Stimulated activated CD8-positive, alpha-beta memory T cell treated with anti-CD3 and anti-CD28 coated beads, Interleukin-15, amount 100 ng/mL, for 4 hours (primary cell): ENCODE measurements at places on chromosomes 6 and 20.

DNA sequence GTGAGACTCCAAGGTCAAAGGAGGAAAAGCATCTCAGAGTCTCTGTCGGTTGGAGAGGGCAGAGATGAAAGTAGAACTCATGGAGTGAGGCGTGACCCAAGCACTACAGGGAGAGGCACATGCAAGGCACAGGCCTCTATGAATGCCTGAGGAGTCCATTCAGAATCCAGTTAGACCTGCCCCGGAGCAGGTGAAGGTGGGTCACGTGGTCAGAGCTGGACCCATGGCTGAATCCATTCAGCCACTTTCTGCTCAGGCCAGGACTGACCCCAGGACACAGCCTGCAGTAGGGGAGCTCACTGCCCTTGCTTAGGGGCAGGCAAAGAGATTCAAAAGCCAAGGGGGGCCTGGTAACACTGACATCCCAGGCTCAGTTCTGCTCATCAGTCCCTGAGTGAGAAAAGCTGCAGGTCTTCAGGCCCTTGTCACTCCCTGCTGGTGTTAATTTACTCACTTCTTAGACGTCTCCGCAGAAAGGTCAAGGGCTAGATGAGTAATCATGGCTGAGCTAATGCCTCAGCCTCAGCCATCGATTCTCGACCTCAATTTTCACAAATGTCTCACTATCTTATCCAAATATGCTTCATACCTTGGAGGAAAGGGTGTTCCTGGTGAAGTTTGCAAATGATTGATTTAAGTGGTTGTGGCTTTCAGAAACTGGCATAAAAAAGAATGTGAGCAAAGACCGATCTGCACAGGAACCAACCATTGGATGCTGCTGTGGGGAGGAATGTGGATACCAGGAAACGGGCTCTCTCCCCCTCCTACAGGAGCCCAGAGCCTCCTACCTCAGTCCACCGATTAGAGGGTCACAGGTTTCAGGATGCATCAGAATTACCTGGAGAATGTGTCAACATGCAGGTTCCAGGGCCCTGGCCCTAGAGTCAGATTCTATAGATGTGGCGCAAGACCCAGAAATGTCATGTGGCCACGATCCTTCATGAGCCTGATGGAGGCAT lies 584.4 kb downstream of the PTPRT start:
- no peak for DNase-seq

DNA sequence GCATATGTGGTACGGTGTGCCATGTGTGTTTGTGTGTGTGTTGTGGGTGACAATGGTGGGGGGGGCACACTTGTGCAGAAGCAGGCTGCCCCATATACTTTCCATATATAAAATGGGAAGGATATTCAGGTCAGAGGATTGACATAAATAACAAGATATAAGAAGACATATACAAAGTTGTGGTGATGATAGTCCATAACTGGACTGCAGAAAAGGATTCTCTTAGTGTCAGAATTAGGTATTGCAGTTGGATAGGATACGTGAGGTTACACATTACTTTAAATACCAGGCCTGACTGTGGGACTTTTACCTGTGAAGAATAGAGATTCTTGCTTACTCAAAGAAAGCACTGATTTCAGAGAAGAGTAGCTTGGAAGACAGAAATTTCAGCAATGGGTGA lies 1260.3 kb downstream of the EPHA7 start:
- no peak for DNase-seq

DNA sequence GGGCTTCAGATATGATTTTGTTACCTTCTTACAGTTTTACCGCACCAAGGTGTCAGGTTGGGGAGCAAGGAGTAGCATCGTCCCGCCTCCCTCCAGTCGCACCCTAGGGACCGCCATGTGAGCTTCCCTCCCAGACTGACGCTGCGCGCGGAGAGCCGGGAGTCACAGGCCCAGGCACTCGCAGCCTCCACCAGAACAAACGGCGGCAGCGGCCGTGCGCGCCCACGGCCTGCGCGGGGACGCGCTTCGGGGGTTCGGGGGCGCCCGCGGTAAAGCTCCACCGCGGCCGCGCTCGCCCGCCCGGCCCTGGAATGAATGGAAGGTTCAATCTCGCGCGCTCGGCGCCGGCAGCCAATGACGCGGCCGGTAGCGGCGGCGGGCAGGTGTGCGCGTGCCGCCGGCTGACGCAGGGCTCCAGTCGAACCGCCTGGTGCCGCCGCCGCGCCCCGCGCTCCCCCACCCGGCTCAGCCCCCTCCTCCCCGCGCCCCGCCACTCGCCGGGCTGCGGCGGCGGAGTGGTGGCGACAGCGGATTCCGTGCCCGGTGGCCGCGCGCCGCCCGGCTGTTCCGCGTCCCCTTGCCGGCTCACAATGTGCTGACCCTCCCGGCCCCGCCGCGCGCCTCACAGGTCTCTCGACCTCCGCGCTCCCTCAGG lies 16.5 kb upstream of the LIN28B start:
- DNase-seq: no peak

DNA sequence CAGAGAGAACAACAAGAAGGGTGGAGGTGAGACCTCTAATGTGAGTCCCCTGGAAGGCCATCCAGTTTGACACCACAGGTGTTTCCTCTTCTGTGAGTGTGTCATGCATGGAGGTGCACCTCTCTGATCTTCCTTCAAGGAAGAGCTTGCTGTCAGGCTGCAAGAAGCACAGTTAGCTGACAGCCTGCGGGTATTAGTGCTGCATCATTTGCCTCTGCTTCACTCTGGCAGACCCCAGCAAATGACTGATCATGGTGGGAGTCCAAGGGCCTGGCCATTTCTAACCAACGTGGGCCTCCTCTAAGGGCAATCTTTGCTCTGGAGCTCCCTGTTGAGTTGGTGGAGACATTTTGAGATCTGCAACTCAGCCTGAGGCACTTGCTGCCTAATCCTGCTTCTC lies 206.3 kb downstream of the EPHA7 start:
- DNase-seq: no peak

GRCh38 chr20:10861619-10862018 lies 187.8 kb upstream of the JAG1 start:
- no peak for DNase-seq

DNA sequence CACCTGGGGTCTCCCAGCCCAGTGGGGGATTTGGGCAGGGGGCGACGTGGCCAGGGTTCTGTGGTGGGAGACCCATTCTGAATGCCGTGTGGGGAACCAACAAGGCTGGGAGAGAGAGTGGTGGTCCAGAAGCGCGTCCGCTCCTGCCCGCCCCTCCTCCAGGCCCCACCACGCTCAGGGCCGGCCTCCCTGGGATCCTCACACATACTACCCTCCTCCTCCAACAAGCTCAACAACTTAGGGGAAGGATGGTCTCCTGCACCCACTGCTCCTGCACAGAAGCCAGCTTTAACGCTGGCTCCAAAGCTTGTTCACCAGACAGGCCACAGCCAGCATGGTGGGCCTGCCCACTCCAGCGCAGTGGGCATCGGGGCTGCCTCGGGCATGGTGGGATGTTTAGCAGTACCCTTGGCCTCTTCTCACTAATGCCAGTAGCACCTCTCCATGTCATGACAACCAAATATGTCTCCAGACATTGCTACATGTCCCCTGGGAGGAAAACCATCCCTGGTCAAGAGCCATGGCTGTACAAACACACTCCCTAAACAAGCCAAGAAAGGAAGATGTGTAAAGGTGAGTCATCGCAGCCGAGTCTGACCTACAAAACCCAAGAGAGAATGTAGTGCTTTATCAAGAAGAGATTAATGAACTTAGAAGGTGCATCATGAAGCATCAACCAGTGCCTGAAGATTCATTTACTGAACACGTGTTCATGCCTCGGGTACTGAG lies 75.7 kb downstream of the BMP7 start:
- no peak for DNase-seq

DNA sequence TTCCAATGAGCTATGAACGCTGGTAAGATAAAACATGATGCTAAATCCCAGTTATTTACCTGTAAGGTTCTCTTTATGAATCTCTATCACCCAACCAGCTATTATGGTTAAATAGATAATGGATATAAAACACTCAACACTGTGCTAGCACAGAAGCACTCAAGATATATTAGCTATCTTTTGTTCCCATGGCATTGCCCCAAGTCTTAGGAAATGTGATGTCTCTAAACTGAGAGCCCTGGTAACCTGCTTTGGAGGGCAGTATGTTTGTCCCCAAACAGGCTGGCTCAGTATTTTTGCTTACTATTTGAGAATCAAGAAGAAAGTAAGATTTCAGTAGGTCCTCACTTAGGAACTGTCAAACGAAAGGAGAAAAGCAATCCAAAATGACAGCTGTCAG lies 90.5 kb downstream of the BTBD9 start:
- no peak for DNase-seq

DNA sequence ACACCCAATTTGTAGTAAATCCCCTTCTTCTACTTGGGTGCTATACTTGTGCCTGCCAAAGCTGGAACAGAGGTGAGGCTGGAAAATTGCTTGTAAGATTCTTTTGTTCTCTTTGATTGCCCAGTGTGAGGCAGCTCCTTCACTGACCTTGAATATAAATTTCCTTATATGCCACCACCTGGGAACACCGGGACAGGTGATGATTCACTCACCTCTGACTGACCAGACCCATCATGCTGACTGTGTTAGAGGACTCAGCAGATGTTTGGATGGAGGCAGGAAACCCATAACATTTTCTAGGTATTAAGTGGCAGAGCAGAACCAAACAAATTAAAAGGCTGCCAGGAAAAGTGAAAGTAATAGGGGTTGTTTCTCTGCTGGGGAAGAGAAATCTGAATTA lies 120.9 kb downstream of the GRM1 start:
- DNase-seq: no peak

DNA sequence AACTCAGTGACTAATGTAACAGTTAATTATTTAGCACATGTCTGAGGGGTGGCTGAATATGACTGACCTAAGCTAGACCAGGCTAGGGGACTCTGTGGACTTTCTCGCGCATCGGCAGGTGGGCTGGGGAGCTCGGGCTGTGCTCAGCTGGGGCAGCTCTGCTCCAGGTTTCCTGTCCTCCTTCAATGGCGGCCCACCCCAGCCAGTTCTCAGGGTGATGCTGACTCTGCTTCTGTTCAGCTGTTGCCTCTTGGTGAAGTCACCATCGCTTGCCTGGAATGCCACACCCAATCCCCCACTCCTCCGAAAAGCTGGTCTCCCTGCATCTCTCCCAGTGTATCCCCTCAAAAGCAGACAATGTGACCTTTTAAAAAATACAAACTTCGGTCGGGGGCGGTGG lies 20.0 kb downstream of the PPP1R3G start:
- no peak for DNase-seq

GRCh38 chr6:157760589-157761330 lies 62.3 kb upstream of the SNX9 start:
- no peak for DNase-seq

DNA sequence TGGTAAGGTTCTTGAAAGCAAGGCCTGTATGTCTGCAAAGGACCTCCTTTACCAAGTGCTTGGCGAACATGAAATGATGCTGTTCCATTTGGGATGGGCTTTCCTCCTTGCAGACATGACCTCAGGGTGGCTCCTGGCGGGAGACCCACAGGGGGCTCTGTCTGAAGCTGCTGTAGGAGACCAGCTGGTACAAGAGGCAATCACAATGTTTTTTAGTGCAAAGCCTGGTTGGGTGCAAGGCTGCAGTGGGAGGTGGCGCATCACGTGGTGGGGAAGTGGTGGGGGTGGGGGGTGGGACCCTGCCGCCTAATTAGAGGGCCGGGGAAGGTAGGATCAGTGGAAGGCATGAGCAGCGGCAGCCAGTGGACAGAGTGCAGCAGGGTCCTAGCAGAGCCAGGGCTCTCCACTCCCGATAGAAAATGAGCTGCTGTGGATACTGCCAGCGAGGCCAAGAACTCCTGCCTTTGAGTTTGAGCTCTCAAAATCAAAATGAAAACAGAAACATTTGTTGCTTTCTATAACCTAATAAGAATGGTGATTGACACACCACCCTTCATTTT lies 9.1 kb upstream of the ARMC2 start:
- DNase-seq: no peak

GRCh38 chr20:5489601-5490000 lies 172.8 kb upstream of the PROKR2 start:
- no peak for DNase-seq

DNA sequence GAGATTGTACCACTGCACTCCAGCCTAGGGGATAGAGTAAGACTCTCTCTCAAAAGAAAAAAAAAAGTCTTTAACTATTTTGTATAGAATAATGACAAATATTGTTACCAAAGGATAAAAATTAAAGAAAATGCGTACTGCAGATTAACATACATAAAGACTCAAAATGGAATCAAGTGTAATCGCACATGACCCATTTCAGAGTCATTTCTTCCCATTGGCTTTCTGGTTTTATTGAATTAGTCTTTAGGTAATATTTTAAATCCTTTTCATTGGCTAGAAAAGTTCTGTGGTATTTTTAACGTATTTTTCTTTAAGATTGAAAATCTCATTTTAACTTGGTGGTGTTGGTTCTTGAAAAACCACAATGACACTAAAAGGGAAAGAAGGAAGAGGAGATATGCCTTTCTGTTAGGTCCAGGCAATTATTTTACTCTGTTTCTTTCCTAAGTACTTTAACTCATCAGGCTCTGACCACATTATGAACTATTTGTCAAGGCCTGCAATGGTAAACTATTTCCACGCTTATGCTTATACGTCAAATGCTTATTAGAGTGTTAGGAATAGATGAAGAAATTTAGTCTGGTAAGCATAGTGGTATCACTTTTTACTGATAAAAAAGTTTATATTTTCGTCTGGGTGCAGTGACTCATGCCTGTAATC lies 52.3 kb downstream of the PLEKHG1 start:
- no peak for DNase-seq

GRCh38 chr20:23753194-23753548 lies 2.4 kb upstream of the CST1 start:
- no peak for DNase-seq
